ENCODE measurements at places on chromosomes 12 and 14.
A peak's percentile ranks its signal among the peaks of the same experiment; 100 is the strongest.

DNA sequence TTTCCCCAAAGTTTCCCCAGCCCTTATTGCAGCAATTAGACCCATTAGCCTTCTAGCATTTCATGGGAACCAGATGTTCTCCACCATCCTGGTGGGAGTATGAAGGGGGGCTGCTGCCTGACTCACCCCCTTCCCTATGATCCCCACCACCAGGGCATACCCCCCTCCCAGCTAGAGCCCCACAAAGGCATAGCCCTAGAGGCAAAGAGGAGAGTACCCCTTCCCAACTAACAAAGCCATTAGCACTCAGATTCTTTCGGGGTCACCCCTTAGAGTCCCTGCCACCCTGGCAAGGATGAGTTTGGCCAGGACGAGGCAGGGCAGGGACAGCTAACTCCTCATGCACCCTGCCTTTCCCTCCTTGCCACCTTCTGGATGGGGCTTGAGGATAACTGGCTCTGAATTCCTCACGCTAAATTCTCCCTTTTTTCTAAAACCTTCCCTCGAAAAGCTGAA, 9.2 kb downstream of the RARG start:
- no peak for DNase-seq

DNA sequence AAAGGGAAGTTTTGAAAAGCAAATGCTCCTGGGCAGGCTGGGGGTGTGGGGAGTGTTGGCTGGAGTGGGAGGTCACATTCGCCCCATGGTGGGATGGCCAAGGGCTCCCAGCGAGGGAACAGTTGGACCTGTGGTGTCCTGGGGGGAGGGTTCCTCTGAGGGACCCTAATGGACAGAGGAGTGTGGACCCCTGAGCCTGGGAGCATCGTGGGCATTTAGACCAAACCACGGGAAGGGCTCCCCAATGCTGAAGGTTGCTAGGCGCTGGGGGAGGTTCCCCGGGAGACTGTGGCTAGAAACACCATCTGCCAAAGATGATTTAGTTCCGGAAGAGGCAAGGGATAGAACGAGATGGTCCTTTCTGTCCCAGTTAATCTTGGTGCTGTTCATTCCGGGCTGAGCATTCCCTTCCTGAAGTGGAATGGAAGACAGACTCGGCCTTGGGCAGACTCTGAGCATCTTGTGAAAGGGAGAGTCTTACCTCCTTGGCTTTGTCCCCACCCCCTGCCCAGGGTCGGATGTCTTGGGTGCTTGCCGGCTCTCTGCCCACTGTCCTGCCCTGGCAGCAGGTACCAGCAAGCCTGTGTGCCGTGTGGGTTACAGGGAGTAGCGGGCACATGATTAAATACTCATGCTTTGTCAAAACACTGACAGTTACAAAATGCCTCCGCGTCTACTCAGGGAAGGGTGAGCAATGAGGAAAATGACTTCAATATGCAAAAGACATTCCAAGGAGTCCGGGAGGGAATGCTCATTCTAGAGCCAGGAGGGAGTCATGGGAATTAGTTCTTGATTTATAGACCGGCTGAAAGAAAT, 215.9 kb downstream of the CACNA1C start:
- DNase-seq = peak; percentile 12

- no peak for DNase-seq
These were observed 201.6 kb downstream of the RAD51B start for GRCh38 chr14:68020999-68021663.

DNA sequence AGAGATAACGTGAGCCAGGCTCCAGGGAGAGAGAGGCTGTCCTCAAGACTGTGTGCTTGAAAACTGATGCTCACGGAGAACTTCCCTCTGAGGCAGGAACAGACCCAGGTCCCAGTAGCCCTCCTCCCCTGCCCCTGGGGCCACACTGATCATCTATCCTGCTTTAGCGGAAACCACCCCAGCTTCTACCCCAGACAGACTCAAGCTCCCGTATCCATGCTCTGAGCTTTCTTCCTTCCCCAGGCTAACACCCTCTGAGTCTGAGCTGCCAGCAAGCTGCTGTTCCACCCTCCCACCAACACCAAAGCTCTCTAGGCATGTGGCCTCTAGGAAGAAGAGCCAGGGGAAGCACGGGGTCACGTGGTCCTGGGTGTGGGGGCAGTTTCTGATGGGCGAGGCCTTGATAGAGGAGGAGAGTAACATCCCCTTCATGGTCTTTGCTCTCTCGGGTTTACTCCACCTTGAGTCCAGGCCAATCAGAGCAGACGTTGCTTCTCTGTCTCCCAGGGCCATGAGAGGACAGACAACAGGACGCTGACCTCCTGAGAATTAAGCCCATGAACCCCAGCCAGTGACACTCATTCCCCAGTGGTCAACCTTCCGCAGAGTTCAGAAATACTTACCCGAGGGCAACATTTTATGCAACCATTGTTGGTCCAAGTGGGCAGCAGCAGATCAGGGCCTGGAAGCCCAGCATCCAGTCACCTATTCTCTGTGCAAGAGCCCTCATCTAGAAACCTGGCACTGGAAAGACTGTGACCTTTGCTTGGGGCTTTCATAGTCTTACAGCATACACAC, 1.4 kb downstream of the PCK2 start:
- no peak for DNase-seq

- DNase-seq = no peak
These were observed 1435.7 kb downstream of the LRFN5 start for GRCh38 chr14:43042408-43042807.

GRCh38 chr12:82758749-82759330, 72.1 kb downstream of the TMTC2 start:
- DNase-seq = no peak

DNA sequence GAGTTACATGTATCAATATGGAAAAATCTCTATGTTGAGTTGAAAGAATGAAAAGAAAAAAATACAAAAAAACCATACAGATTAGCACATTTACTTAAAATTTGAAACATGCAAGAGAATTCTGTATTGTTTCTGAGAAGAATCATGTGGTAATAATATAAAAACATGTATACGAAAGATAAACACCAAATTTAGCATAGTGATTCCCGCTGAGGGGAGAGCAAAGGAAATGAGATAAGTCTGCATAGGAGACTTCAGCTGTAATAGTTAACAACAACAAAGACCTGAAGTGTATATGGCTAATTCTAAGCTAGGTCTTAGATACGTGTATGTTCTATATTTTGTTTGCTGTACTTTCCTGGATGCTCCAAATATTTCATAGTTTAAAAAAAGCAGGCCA, 46.5 kb downstream of the FNTB start:
- no peak for DNase-seq

GRCh38 chr14:97978341-97978740, 1181.2 kb downstream of the VRK1 start:
- peak; percentile 11 for DNase-seq

- no peak for DNase-seq
These were observed 27.7 kb upstream of the TBX3 start for GRCh38 chr12:114711689-114712152.

- DNase-seq = peak; percentile 43
These were observed 884 bp downstream of the CAPRIN2 start for GRCh38 chr12:30753751-30754382.

DNA sequence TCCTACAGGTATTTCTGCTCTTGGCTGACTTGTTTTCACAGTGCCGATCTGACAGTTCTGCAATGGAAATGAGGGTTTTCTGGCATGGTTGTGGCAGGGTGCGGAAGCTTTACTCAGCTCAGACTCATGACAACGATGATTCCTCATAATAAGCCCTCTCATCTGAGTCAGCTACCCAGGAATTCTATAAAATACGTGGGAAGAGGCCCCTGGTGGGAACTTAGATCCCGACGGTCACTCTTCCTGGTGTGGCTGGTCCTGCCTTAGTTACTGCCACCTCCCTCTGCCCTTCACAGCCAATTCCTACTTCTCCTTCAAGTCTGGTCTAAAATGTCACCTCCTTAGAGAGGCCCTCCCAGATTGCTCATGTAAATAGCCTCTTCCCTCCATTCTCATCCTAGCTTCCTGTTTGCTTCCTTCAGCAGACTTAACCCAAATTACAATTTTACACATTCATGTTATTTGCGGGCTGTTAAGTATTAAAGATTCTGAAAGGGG, 104.2 kb upstream of the MAP1LC3B2 start:
- DNase-seq = peak; percentile 94

DNA sequence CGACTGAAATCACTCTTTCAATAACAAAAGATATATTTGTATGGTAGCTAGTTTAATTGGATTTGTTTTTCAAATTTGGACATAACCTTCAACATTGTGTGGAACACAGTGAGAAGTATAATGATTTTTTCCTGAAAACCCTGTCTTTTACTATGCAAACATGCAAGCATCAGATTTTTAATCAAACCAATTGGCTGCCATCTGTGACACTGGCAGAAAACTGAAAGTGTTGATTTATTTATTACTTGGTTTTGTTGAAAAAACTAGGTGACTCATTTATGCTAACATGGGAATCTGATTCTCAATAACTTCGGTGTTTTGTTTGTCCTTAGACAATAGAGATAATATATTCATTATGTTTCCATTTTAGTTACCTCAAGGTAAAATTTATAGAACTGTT, 82.0 kb downstream of the NTS start:
- DNase-seq = no peak

DNA sequence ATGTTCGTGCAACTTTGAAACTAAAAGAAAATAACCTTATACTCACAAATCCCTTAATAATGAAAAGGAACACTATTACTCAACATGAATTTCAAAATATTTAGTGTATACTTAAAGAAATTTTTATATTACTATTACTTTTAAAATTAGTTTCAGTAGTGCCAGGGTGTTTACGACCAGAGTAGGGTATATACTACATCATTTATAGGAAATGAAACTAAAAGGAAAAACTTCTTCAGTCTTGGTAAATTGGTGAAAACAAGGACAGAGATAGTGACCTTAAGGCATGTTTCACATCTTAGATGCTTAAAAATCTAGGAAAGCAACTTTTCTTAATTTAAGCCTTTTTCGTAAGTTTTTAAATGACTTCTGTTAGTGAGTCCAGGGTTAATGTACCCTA, 4.5 kb downstream of the USP15 start:
- no peak for DNase-seq

GRCh38 chr14:103209506-103209905, 86.2 kb downstream of the TNFAIP2 start:
- DNase-seq = no peak

- peak; percentile 15 for DNase-seq
These were observed 31.0 kb downstream of the PLCZ1 start for GRCh38 chr12:18706798-18707197.

DNA sequence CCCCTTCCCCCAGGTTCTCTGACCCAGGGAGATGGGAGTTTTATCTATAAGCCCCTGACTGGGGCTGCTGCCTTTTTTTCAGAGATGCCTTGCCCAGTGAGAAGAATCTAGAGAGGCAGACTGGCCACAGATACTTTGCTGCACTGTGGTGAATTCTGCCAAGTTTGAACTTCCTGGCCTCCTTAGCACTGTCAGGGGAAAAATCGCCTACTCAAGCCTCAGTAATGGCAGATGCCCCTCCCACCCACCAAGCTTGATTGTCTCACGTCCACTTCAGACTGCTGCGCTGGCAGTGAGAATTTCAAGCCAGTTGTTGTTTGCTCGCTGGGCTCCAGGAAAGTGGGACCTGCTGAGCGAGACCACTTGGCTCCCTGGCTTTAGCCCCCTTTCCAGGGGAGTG, 31.7 kb downstream of the KLRK1 start:
- no peak for DNase-seq

DNA sequence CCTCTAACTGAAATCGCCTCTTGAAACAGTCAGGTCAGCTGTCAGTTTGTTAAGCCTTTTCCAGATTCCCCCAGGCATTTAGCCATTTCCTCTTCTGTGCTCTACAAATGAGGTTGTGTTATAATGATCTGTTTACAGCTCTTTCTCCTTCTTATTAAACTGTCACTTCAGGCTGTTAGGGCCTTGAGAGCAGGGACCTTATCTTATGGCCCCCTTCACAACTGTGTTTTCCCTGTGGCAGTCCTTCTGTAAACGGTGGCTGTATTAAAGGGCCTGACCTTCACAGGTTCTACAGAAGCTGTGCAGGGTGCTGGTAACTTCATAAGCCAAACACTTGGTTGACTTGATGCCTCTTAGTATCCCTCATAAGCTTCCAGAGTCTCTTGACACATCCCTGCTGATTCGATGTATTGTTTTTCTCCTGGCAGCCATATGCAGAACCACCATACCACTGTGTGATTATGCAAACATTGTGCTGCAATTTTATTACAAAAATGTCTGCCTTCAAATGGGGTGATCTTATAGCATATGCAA, 104.7 kb downstream of the PLEKHA5 start:
- peak; percentile 36 for DNase-seq

DNA sequence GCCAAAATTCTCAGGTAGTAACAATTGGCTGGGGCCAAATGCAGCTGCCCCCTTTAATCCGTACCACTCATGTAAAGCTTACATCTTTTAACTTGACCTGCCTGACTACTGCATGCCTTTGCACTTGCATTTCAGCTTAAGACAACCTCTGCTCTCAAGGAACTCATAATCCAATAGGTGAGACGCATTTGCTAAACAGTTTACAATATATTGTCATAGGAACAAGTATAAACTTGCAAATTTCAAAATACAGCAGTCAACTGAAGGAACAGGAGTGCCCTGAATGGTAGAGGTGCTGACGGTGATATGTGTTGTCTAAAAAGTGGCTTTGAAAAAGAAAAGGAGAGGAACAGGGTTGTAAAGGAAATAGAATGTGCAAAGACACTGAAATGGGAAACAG, 3.6 kb upstream of the BRMS1L start:
- no peak for DNase-seq

GRCh38 chr12:117227000-117227653, 36.9 kb upstream of the FBXO21 start:
- no peak for DNase-seq

GRCh38 chr14:26626256-26626655, 28.4 kb upstream of the NOVA1 start:
- DNase-seq = no peak

- no peak for DNase-seq
These were observed 9.4 kb downstream of the INF2 start for GRCh38 chr14:104698688-104699425.

GRCh38 chr12:26037615-26038220, 79.2 kb downstream of the RASSF8 start:
- no peak for DNase-seq

DNA sequence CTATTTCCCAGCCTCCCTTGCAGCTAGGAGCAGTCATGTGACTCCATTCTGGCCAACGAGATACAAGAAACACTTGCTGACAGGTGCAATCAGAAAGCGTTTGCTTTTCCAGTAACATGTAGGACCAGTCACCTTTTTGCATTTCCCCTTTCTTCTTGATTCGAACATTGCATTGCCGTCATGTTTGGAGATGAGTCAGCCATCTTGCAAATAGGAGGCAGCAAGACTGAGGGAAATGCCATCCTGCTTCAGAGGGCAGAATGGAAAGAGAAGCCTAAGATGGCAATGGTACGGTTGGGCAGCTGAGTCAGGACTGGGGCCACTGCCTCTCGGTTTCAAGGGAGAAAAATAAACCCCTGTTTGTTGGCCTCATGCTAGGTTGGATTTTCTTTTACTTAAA, 34.5 kb upstream of the GPR132 start:
- DNase-seq = no peak
